Osteocyte (in vitro differentiated cells): ENCODE measurements at places on chromosomes 4 and X.
A peak's percentile ranks its signal among the peaks of the same experiment; 100 is the strongest.

DNA sequence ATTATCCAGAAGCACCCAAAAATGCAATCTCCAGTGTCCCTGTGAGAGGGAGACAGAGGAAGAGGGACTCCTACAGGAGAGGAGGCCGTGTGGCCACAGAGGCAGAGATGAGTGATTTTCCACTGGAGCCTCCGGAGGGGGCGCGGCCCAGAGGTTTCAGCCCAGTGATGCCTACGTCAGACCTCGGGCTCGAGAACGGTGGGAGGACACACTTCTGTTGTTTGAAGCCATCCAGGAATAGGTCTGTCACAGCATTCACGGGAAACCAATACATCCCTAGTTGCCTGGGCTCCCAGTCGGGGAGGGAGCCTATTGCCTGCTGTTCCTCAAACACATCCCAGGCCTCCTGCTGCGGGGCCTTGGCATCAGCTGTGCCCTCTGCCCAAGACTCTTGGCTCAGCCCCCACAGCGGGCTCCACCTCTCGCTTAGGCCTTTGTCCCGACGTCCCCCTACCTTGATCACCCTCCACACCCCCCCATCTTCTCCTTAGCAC, 39.2 kb upstream of the HMX1 start:
- peaks cover 2% of the 10 kb centered on the region for H3K4me1 ChIP-seq
- DNase-seq, result peak; percentile 81
- H3K4me3 ChIP-seq, result no peak overlapping the region

DNA sequence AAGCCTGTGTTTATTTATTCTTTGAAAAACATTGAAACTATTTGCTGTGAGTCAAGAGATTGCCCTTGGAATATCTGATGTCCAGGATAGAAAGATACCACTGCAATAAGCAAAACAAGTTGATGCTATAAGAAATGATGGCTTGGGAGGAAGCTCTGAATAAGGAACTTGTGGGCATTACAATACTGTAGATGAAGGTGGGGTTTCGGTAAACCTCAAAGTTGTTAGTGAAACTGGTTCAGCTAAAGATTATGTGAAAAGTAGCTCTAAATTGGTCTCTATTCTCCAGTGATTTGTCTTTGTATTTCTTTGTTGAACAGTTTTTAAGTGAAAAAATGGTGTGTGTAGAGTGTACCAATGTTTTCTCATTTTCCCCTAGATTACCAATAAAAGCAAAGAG, 128.7 kb downstream of the AKAP4 start:
- peaks cover 4% of the 10 kb centered on the region for H3K4me1 ChIP-seq
- no peaks in the 10 kb centered on the region for H3K27me3 ChIP-seq
- no peak for DNase-seq
- H3K4me3 ChIP-seq, result no peak overlapping the region
- H3K27ac ChIP-seq, result no peak overlapping the region

DNA sequence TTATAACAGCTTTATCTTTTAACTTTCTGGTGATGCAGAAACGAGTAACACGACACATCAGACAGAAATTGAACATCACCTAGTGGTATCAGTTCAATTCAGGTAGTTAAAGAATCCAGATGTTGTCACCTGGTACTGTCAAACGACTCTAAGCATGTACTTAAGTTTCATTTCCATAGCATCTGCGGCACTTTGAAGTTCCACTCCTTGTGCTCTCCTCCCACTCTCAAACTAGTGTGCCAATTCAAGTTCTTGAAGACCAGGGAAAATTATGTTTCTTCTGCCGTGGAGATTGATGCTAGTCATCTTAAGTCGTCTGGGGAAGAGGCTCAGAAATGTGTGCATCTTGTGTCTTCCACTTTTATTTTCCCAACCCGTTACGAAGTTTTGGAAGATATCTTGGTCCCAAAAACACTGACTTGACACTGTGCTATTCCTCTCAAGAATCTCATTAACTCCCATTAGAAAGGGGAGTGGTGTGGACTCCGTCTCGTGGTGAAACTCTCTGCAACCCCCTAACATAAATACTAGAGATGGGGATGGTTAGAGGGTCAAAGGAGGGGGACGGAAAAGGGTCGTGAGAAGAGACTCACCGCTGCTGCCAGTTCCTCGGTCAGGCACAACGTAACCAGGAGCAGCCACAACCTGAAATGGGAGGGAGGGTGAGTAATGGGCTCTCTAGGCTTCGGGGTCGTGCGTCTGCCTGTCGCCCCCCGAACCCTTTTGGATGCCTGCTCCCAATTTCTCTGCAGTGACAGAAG, 693 bp downstream of the COL4A6 start:
- no peak for DNase-seq
- H3K27ac ChIP-seq, result peak overlapping the region; percentile 53
- H3K36me3 ChIP-seq, result no peaks in the 10 kb centered on the region
- peaks cover 49% of the 10 kb centered on the region for H3K4me1 ChIP-seq
- H3K27me3 ChIP-seq, result no peaks in the 10 kb centered on the region

DNA sequence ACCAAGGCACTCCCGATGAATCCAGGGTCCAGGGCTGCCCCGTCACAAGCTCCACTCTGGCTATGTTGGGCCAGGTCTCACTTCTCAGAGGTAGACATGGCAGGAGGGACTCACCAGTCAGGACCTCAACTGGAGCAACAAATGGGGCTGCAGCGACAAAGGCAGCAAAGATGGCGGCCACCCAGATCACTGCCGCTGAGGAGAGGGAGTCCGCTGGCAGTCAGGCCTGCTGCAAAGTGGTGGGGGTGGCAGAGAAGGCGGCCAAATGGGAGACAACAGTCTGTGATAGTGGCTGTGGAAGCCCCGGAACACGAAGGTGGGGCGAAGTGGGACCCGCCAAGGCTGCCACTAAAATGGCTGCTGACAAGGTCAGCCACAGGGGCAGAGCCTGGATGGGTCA, 143.3 kb upstream of the RADX start:
- no peak overlapping the region for H3K27ac ChIP-seq
- H3K36me3 ChIP-seq, result no peaks in the 10 kb centered on the region
- H3K4me1 ChIP-seq, result no peaks in the 10 kb centered on the region
- H3K4me3 ChIP-seq, result no peak overlapping the region
- no peak for DNase-seq
- no peaks in the 10 kb centered on the region for H3K27me3 ChIP-seq

DNA sequence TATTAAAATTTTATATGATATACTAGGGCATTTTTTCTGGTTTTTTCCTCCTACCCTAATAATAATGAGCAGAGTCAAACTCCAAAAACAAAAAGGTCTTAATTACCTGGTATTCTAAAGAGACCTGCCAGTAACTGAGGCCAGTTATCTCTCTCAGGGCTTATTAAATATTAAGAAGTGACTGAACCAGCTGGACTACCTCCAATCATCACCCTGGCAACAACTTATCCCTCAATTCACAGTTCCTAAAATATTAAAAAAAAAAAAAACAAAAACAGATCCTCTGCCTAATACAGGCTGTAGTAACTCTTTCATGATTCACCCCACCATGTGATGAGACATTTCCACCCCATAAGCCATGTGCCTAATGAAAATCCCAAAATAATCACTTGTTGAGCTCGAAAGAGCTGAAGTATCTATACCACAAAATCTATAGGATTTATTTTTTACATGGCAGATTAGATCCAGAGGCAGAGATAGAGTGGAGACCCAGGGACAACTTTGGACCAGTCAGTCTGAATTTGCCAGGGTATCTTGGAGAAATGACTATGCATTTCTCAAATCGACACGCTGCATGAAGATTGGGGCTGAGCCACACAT, 698.0 kb downstream of the FAT4 start:
- peaks cover 30% of the 10 kb centered on the region for H3K27me3 ChIP-seq
- H3K36me3 ChIP-seq, result peaks cover 4% of the 10 kb centered on the region
- DNase-seq, result no peak
- no peak overlapping the region for H3K27ac ChIP-seq
- H3K4me3 ChIP-seq, result no peak overlapping the region

GRCh38 chr4:98433691-98434090, 172.5 kb downstream of the RAP1GDS1 start:
- no peaks in the 10 kb centered on the region for H3K27me3 ChIP-seq
- H3K27ac ChIP-seq, result no peak overlapping the region
- H3K4me3 ChIP-seq, result no peak overlapping the region
- H3K4me1 ChIP-seq, result no peaks in the 10 kb centered on the region
- DNase-seq, result no peak

DNA sequence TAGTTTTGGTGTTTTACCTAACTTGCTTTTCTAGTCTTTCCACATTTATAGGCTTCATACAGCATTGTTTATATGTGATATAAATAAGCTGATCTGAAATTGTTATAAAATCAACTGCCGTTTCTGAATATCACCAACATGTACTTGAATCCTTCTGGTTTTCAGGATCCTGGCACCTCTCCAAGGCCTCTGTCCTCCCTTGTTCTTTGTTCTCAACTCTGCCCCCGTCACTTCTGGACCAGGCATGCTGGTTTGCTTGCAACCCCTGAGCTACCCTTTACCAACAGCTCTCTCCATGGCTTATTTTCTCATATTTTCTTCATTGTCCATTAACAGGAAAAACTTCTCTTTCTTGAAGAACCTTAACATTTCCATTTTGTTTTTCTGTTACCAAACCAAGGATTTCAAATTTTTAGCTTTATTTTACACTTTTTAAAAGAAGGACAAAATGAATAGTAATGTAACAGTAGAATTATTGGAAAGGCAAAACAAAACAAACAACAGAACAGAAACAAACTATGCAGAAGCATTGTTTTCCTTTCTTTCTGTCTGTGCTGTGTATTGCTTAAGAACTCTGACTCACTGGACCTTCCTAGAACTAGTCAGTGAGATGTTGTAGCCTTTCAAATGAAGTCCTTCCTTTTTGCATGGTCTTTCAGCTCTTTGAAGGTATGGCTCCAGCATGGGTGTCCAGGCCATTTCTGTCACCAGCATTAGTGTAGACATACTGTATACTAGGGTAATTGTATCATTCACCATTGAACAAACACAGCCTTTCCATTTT, 44.8 kb downstream of the BANK1 start:
- H3K36me3 ChIP-seq, result no peaks in the 10 kb centered on the region
- no peak overlapping the region for H3K4me3 ChIP-seq
- H3K27me3 ChIP-seq, result peaks cover 8% of the 10 kb centered on the region
- no peak for DNase-seq
- peak overlapping the region; percentile 1 for H3K27ac ChIP-seq

GRCh38 chrX:50000937-50001542, 78.6 kb downstream of the CLCN5 start:
- H3K4me3 ChIP-seq, result no peak overlapping the region
- H3K4me1 ChIP-seq, result no peaks in the 10 kb centered on the region
- no peaks in the 10 kb centered on the region for H3K27me3 ChIP-seq
- no peak for DNase-seq

DNA sequence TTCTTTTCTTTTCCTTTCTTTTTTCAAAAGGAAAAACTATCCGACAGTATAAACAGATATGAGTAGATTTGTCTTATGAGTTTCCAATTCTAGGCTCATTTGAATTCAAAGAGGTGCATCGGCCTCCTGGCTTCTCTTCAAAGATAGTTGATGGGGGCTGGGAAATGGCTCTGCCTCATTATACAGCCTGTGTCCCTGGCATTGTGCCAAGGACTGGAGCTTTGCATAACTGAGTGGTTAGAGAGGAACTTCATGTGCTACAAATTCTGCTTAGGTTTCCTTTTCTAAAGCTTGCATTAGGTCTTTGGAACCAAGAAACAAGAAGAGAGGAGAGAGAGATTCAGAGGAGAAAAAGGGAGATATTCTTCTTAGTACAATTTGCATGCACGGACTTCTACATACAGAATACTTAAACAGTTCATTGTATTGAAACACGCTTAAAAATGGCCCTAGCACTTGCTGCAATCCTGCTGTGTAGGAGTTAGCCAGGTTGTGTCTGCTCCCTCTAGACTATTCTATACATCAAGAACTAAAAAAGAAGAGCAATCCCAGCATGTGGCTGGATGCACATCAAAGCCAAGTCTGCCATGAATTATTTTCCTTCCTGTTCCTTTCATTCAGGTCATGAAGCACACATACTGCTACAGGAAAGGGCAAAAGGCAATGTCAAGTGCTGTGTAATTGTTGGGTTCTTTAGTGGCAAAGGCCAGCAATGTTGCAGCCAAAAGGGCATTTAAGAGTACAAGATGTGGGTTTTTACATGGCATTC, 70.9 kb downstream of the INTS12 start:
- peaks cover 50% of the 10 kb centered on the region for H3K27me3 ChIP-seq
- no peak for DNase-seq
- H3K4me1 ChIP-seq, result peaks cover 3% of the 10 kb centered on the region
- no peak overlapping the region for H3K4me3 ChIP-seq

- H3K4me3 ChIP-seq, result no peak overlapping the region
- H3K36me3 ChIP-seq, result no peaks in the 10 kb centered on the region
- H3K27me3 ChIP-seq, result peaks cover 14% of the 10 kb centered on the region
These were observed 4.0 kb downstream of the LONRF3 start for GRCh38 chrX:118978451-118978850.

GRCh38 chr4:142983589-142983988, 137.5 kb upstream of the INPP4B start:
- H3K27me3 ChIP-seq, result peaks cover 52% of the 10 kb centered on the region
- H3K36me3 ChIP-seq, result no peaks in the 10 kb centered on the region
- H3K4me1 ChIP-seq, result no peaks in the 10 kb centered on the region
- no peak for DNase-seq
- no peak overlapping the region for H3K4me3 ChIP-seq

DNA sequence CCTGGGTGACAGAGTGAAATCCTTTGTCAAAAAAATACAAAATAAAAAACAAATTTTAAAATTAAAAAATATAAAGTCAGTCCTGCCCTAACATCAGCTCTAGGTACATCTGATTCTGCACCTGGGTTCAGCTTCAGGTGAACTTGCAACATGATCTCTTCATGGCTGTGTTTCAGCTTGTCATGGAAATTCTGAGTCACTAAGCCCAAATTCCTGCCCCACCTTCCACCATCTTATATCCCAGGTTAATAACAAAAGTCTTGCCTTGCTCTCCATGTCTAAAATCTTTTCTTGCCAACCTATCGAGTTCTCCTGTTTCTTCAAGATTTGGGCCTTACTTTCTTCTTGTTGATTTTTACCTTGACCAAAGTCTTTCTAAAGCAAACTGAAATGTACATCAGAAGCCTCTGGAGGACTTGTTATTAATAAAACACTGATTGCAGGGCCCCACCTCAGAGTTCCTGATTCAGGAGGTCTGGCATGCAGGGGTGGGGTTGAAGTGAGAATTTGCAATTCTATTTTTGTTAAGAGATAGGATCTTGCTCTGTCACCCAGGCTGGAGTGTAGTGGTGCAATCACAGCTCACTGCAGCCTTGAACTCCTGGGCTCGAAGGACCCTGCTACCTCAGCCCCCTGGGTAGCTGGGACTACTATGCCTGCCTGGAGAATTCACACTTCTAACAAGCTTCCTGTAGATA, 125.8 kb upstream of the VCX3A start:
- H3K4me3 ChIP-seq, result no peak overlapping the region
- H3K4me1 ChIP-seq, result no peaks in the 10 kb centered on the region
- DNase-seq, result no peak
- no peaks in the 10 kb centered on the region for H3K36me3 ChIP-seq
- no peak overlapping the region for H3K27ac ChIP-seq
- no peaks in the 10 kb centered on the region for H3K27me3 ChIP-seq
